ENCODE measurements at places on chromosomes 3 and 15. TPM values are rescaled to one million over a fixed set of nuclear protein-coding genes. Genes with fewer than 3 reads are reported as not detected.

- H3K27me3 ChIP-seq = no peaks in the 10 kb centered on the region
- H3K4me1 ChIP-seq = peaks cover 2% of the 10 kb centered on the region
- H3K4me3 ChIP-seq = peak within 1 kb of the TSS; percentile 96
- peak within 1 kb of the TSS; percentile 42 for H3K27ac ChIP-seq
- DNase-seq = peak; percentile 99
These were observed at the start of gene ARID3B for GRCh38 chr15:74540761-74541493. ARID3B (plus strand) TSS chr15:74541220; CDS start chr15:74543937, 2,717 bp downstream.

DNA sequence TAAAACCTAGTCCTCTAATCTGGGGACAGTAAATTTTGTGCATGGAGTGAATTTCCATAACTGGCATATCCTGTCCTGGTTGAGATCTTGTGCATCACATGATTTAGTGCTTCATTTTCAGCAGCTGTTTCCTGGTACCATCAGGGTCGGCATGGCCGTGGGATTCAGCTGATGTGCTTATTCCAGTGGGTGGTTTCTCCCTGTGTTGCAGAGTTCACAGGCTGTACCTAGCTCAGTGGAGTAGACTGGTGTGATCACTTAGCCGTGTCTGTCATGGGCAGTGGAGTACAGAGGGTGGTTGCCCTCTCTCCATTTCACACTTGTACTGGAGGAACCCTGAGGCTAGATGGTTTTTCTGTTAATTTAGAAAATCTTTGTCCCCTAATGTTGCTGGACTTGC, 228.5 kb downstream of the PTPRG start:
- no peak for DNase-seq
- H3K36me3 ChIP-seq = no peaks in the 10 kb centered on the region
- H3K4me1 ChIP-seq = no peaks in the 10 kb centered on the region

CLDN1 gene
- 241 TPM for total RNA-seq

DISP2 gene
- total RNA-seq = 0.06 TPM

GLT8D1 gene
- 47.9 TPM for total RNA-seq

- H3K4me3 ChIP-seq = no peak overlapping the region
- H3K27me3 ChIP-seq = no peaks in the 10 kb centered on the region
- H3K36me3 ChIP-seq = no peaks in the 10 kb centered on the region
- DNase-seq = no peak
- H3K27ac ChIP-seq = no peak overlapping the region
These were observed 59.0 kb upstream of the CTSH start for GRCh38 chr15:79003896-79004295.

- no peak overlapping the region for H3K4me3 ChIP-seq
- H3K4me1 ChIP-seq = no peaks in the 10 kb centered on the region
- H3K36me3 ChIP-seq = peaks cover 19% of the 10 kb centered on the region
These were observed 29.3 kb downstream of the APPL1 start for GRCh38 chr3:57256844-57257243.

DNA sequence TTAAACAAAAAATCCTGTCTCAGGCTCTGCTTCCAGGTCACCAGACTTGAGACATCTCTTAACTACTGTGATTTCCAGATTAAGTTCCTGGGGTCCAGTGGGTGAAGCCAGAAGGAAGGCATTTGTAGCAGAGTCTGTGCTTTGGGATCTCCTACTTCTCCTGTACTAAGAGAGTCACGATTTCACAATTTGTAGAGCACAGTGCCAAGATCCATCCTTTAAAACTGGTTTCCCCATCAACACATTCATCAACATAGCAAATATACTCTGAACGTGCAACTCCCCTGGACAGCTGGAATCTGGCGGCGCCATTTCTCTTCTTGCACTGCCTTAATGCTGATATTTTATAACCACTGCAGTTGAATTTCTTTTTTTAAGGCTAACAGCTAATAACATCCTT, 33.2 kb downstream of the CDCP1 start:
- no peak overlapping the region for H3K4me3 ChIP-seq
- DNase-seq = no peak
- no peaks in the 10 kb centered on the region for H3K36me3 ChIP-seq
- no peak overlapping the region for H3K27ac ChIP-seq

GRCh38 chr3:45343947-45344346, 44.4 kb upstream of the LARS2 start:
- no peaks in the 10 kb centered on the region for H3K27me3 ChIP-seq
- no peak overlapping the region for H3K4me3 ChIP-seq
- DNase-seq = no peak
- no peaks in the 10 kb centered on the region for H3K36me3 ChIP-seq
- no peaks in the 10 kb centered on the region for H3K4me1 ChIP-seq
- H3K27ac ChIP-seq = no peak overlapping the region

Measured in right lobe of liver (tissue), 6 donors.